ENCODE measurements at places on chromosomes 3 and 15. TPM values are rescaled to one million over a fixed set of nuclear protein-coding genes. Genes with fewer than 3 reads are reported as not detected.

GRCh38 chr3:152173627-152174026, 95.1 kb upstream of the MBNL1 start:
- no peak for DNase-seq

- DNase-seq: no peak
These were observed 23.4 kb upstream of the GREM1 start for GRCh38 chr15:32694222-32694983.

TM4SF18 gene
- 13.6 TPM for total RNA-seq

- DNase-seq: no peak
These were observed 51.4 kb downstream of the FGD5 start for GRCh38 chr3:14869917-14870782.

- DNase-seq: no peak
These were observed 74.5 kb upstream of the CDAN1 start for GRCh38 chr15:42811433-42811832.

Data from gastrocnemius medialis (tissue), 4 donors.